HFFc6 (cell line): ENCODE measurements at places on chromosomes 16 and 17. TPM values are rescaled to one million over a fixed set of nuclear protein-coding genes. Genes with fewer than 3 reads are reported as not detected.

- no peak for DNase-seq
These were observed 146.1 kb downstream of the GAS7 start for GRCh38 chr17:10052106-10052813.

GRCh38 chr17:39652587-39653315 lies 12.4 kb upstream of the TCAP start:
- no peak for DNase-seq

DNA sequence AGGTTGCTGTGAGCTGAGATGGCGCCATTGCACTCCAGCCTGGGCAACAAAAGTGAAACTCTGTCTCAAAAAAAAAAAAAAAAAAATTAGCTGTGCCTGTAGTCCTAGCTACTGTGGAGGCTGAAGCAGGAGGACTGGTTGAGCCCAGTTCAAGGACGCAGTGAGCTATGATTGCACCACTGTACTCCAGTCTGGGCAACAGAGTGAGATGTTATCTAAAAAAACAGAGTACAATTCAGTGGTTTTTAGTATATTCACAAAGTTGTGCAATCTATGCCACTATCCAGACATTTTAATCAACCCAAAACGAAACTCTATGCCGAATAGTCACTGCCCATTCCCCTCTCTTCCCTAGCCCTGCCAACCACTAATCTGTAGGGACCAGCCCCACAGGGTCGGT lies 25.1 kb downstream of the C16orf54 start:
- no peak for DNase-seq

The NTN1 gene
- total RNA-seq, result not detected in 3 replicates

DNA sequence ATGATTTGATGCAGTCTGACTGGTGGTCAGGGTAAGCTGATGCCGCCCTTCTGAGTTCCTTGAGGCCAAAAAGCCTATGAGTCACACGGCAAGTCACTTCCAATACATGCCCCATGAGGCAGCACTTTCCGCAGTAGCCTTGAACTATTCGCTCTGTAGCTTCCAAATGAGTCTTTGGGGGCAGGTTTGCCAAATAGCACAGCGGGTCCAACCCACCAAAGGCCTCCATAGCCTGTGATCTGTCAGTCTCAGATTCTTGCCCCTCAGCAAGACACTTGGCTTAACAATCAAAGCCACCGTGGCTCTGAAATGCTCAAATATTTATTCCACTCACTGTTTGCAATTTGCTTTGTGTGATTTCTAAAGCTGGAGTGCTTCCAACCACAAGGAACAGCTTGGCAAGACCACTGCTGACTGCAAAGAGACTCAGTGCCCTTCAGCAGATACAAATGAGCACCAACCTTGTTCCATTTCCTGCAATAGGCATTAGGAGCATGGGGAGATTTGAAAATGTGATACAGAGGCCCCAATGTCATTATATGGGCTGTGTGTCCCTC lies 45.4 kb downstream of the CLEC19A start:
- DNase-seq, result peak; percentile 4

GRCh38 chr17:17983776-17984175 lies 11.1 kb downstream of the DRC3 start:
- no peak for DNase-seq

DNA sequence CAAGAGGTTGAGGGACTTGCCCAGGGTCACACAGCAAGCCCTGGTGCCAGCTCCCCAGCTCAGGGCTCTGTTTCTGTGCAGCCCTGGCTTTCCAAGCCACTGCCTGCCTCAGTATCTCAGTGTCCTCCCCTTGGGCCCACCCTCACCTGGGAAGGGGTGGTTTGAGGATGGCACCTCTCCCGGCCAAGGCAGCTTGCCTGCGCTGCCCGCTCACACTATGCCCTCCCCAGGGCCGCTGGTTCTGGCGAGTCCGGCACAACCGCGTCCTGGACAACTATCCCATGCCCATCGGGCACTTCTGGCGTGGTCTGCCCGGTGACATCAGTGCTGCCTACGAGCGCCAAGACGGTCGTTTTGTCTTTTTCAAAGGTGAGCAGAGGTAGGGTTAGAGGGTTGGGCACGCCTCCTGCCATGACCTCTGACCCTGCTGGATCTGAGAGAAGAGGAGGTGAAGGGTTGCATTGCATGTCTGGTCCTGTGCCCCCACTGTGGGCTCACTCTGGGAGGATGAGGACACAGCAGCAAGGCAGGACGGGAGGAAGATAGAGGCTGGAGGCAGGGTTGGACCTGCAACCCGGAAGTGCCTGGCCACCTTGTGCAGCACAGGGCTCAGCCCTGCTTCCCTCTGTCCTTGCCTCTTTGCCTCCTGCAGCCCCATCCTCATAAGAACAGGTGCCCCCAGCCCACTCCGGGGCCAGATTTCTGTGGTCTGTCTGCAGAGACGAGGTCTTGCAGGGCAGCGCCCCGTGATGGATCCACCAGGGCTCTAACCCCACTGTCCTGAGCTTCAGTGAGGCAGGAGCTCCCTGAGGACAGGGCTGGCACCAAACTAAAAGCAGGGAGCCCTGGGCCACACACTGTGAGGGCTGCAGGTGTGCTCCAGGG lies 16.7 kb downstream of the MMP15 start:
- DNase-seq, result no peak

The ADORA2B gene
- 1.1 to 1.4 TPM (median 1.2 TPM) in 3 replicates for total RNA-seq

- DNase-seq, result no peak
These were observed 61.5 kb upstream of the BCAR1 start for GRCh38 chr16:75312875-75313274.

- peak; percentile 40 for DNase-seq
These were observed 785 bp downstream of the NME3 start for GRCh38 chr16:1770328-1771187.
